ENCODE measurements at places on chromosomes 6 and 20.

- no peak for DNase-seq
These were observed 408.5 kb upstream of the SULF2 start for GRCh38 chr20:48193627-48194425.

GRCh38 chr20:53146201-53146891 lies 174.2 kb downstream of the TSHZ2 start:
- DNase-seq = no peak

DNA sequence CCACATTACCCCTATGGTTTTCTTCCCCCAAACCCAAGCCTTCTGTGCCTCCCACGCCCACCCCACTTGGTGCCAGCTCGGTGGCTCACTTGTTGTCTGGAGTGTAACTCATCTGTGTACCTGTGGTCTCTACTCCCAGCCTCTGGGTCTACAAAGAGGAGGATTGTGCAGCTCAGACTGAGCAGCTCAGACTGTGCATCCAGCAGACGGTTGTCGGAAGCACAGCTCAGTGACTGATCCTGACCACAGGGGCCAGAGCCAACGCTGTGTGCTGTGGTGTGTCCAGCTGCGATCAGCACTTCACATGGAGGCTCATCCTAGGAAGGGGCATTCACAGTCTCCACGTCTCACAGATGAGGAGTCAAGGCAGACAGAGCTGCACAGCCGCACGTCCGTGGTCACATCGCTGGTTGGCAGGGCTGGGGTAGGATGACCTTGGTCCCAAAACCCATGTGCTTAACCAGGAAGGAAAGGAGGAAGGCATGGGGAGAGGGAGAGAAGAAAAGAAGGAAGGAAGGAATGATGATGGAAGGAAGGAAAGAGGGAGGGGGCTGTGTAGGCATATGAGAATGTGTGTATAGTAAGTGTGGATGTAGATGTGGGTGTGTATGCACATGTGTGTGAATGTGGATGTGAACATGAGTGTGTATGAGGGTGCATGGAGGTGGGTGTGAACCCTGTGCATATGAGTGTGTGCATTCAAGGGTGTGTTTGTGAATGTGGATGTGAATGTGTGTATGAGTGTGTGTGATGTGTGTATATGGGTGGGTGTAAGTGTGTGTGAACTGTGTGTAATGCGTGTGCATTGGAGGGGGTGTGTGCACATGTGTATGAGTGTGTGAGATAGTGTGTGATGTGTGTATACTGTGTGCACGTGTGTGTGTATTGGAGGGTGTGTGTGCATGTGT lies 28.2 kb upstream of the STX16 start:
- no peak for DNase-seq

DNA sequence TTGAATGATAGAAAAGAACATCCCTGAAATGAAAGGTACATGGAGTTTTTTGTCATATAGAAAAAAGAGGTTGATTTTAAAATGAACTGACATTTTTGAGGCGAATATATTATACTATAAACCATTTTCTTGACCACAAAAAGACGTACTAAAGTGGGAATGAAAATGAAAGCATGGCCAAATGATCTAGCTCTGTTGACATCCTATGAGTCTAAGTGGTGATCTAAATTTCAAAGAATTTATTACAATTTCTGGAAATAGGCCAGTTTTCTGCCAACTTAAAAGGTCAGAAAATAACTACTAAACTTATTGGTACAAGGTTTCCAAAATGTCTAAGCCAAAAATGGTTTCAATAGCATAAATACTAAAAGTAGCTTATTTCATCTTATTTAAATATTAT lies 536.8 kb downstream of the EYS start:
- DNase-seq = no peak

GRCh38 chr6:112309244-112309643 lies 37.9 kb upstream of the RFPL4B start:
- no peak for DNase-seq

- DNase-seq = no peak
These were observed 31.4 kb downstream of the ACSS2 start for GRCh38 chr20:34907616-34908469.

All from activated naive CD4-positive, alpha-beta T cell (primary cell).